ENCODE measurements at places on chromosomes 4 and X. TPM values are rescaled to one million over a fixed set of nuclear protein-coding genes. Genes with fewer than 3 reads are reported as not detected.

The CTAG2 gene
- not detected for polyA plus RNA-seq

The ANK2 gene
- 9.0 TPM for polyA plus RNA-seq

DNA sequence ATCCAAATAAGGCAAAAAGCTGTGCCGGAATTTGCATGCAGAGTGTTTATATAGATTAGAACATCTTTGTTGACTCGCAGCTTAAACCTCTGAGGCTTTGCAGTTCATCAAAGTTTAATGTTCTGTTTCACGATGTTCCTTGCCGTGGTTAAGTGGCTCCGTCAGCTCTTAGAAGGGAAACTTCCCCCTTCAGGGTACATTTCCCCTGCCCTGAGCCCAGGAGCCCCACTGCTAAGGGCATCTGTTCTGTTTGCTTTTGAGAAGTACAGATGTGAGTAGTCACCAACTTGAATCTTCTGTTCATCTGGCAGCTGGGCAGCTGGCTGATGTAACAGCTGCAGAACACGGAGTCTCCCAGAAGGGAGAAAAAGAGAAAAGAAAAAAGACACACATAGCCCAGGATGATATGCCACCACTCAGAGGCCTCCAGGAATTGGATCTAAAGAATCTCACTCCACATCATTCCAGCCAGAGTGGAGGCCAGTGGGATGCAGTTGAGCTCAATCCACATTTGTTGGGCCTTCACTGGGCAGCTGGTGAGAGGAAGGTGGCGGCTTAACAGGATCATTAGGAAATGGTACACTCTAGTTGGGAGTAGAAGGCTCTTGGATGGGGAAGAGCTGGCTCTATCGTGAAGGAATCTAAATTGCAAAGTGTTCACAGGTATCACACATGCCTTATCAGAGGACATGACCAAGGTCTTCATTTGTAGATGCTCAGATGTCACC is 178.7 kb upstream of the RBPJ start:
- peak; percentile 42 for DNase-seq

GRCh38 chr4:3311489-3312171 is 18.8 kb downstream of the RGS12 start:
- DNase-seq: no peak

- DNase-seq: no peak
Observed at GRCh38 chrX:100591256-100592051, 6.7 kb downstream of the TNMD start.
